Activated CD4-positive, CD25-positive, alpha-beta regulatory T cell treated with anti-CD3 and anti-CD28 coated beads, Interleukin-2, amount 50 U/mL, for 72 hours (primary cell): ENCODE measurements at places on chromosomes 2 and 18.

DNA sequence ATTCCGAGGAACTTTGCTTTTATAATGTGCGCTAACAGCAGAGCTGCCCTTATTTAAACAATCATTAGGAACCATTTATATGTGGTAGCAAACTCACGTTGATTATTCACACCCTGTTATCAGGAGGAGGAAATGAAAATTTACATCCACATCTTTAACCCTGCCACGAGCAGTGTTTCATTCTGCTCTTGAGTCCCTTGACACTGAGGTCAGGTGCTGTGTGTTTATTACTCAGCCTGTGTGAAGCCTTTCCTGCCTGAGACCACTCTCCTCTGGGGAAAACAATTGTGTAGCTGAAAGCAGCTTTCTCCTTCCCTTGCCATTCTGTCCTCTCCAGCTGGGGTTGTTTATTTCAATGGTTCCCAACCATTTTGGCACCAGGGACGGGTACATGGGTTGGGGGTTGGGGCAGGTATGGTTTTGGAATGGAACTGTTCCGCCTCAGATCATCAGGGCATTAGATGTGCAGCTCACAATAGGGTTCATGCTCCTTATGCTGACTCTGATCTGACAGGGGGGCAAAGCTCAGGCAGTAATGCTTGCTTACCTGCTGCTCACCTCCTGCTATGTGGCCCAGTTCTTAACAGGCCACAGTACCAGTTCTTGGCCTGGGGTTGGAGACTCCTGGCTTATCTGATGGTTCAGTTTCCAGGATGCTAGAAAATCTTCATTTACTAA is 651.1 kb downstream of the TDRD15 start:
- DNase-seq = no peak

DNA sequence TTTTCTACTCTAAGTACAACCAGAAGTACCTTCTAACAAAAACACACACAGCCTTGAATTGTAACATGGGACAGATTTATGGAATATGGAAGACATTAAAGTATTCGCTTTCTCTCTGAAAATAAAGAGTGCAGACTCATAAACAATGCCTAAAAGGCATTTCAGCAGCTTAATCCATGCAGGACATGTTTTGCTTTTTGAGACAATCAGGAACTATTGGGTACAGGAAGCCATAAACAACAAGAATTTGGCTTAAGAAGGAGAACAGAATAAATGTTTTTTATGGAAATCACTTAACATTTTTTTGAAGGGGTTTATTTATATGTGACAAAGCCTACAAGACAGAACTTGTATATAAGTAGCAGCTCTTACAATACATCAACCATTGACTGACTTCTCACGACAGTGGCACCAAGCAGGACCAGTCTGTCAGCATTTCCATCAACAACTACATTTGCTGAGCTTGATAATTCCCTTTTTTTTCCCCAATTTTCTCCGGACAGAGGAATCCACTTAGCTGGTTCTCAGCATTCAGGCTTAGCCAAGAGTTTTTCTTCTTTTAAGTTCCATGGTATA is 140.1 kb downstream of the EXOC6B start:
- DNase-seq = no peak

DNA sequence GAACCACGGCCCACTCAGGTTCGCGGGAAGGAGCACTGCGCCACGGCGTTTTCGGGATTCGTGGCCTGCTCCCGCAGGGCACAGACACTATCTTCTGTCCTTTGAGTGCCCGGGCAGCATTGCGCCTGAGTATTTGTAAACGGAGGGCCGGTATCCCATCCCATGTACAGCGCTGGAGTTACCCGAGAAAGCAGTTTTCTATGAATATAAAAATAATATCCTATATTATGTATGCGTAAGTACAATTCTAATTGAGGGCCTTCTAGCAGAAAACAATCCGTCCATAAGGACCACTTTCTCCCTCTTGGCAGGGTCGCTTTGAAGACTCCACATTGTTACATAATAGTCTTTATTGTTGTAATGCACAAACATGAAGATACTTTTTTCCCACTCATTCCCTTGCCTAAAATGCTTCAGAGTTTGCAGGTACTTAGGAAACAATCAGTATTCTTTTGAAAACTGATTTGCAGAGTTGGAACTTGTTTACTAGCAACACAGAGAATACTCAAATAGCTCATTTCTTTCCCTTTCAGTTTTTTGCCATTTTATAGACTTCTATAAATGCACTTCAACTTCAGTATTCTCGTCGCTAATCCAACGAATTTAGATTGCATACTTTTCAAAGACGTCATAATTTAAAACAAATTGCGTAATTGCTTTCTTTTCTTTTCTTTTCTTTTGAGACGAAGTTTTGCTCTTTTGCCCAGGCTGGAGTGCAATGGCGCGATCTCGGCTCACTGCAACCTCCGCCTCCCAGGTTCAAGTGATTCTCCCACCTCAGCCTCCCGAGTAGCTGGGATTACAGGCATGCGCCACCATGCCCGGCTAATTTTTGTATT is 1.0 kb upstream of the REV1 start:
- DNase-seq = no peak

GRCh38 chr2:241820625-241821384 is 11.8 kb downstream of the NEU4 start:
- no peak for DNase-seq

GRCh38 chr2:1488181-1488671 is 75.0 kb downstream of the TPO start:
- DNase-seq = no peak

- no peak for DNase-seq
Observed at GRCh38 chr18:2180586-2180985, 390.7 kb downstream of the METTL4 start.

- DNase-seq = no peak
Observed at GRCh38 chr2:226398580-226398979, 401.0 kb downstream of the IRS1 start.

DNA sequence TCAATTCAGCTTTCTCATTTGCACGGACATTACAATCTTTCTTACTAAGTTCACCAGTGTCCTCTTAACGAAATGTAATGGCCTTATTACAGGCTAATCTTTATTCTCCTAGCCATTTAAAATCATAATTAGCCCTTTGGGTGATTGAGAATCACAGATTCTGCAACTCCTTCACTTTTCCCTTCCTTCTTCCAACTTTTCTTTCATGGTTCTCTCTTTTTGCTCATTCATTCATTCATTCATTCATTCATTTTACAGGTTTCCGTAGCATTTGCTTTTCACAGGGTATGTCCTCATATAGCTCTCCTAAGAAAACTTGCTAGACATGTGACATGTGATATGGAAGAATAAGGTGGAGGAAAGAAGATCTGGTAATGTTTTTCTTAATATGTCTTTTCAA is 16.0 kb downstream of the TBR1 start:
- no peak for DNase-seq

DNA sequence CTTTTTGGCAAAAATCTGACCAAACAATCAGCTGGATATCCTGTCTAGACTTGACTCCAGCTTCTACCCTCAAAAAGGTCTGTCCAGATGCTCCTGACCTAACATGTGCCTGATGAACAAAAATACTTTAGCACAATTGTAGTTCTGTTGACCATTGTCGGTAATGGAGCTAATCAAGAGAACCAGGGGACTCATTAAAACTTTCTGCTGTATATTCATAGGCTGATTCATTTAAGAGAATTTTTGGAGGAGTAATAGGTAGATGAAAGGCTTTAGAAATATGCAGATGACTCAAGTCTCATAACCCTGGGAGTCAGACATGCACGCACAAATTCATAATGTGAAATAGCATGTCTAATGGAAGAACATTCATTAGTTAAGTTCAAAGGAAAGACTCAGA is 514.2 kb downstream of the TXNL1 start:
- no peak for DNase-seq

DNA sequence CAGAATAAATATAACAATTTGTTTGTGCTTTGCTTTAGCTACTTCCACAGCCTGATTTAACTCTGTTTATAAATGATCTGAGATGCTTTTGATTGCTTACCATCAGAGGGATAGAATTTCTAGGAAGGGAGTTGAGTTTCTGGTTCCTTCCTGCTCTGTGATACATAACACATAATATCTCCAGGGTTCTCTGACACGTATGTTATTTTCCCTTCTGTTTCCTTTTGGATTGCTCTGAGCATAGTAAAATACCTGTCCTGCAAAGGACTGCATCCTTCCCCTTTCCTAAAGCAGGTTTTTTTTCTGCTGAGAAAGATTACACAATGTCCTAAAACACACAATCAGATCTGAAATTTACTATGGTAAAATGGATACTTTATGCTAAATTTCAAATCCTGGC is 76.1 kb downstream of the CABYR start:
- DNase-seq = no peak

GRCh38 chr2:239689985-239690384 is 289.2 kb upstream of the HDAC4 start:
- DNase-seq = no peak

DNA sequence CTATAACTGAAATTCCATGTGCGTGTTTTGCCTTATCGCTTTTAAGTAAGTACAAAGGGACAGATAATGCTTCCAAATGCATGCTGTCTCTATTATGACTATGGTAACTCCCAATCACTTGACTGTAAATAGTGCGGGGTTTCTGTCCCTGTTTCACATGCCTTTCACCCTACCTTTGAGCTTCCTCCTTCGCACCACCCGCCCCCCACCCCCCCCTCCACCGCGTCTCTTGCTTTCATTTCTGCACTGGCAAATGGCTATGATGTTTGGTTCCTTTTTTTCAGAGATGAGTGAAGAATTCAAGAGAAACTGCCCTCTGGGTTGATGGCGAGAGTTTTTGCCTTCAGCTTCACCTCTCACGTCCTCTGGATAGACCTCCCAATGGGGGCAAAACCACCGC is 25.0 kb upstream of the SPP2 start:
- DNase-seq = no peak

- no peak for DNase-seq
Observed at GRCh38 chr2:237306083-237306786, 107.7 kb downstream of the COL6A3 start.

DNA sequence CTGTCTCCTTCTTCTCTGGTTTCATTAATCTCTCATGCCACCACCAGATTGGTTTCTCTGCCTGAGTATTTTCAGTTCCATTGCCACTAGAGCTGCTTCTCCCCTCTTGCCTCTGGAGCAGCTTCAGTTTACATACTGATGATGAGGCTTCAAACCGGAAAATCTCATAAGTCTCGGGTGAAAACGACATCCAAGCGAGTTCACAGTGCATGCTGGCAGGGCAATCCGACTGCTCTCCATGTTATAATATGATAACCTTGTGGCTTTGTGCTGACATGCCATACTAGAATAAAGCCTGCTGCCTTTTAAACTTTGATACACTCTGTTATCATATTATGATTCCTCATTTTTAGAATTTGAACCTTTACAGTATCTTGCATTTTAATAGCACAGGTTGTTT is 153.5 kb downstream of the PRPF40A start:
- DNase-seq = no peak

- DNase-seq = no peak
Observed at GRCh38 chr2:7666596-7667259, 749.5 kb downstream of the RNF144A start.

DNA sequence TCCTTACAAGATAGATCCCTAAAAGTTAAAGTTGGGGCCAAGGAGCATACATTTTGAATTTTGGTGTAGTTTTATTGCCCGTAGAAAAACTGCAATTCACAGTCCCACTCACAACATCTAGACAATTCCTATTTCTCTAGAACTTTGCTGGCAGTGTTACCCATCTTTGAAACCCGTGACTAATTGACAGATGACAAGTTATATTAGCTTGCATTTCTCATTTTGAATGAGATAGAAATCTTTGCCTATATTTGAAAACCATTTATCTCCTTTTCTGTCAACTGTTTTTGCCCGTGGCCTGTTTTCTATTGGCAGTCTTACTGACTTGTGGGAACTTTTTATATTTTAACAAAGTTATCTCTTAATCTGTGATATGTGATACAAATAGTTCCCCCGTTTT is 50.0 kb downstream of the OXER1 start:
- no peak for DNase-seq

DNA sequence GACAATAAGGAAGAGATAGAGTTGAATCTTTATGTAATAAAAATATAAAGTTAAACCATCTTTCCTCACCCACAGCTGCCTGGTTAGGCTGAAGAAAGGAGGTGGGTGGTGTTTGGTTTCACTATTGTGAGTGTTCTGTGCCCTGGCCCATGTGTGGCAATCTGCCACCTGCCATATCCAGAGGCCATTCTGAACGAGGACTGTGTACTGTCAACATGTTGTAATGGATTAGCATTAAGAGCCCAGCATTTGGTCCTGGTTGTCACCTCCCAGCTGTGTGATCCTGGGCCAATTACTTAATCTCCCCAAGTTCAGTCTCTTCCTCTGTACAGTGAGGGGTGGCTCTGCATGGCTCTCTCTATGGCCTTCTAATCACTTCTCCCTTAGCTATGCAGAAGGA is 118.2 kb upstream of the SEC11C start:
- DNase-seq = no peak

DNA sequence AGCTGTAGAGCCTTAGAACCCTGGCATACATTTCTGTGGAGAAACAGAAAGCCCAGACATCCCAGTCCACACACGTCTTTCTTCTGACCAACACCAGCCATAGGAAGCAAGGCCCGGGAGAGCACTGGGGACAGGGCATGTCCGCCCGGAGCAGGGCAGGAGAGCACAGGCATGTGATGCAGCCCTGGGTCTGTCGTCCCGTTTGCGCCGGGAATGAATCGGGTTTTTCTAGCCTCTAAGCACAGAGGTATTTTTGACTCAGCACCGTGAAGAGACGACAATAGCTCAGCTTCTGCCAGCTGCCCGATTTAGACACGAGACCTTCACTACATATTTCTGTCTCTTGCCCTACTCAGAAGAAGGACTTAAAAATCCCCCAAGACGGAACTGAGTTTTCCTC is 7.3 kb upstream of the AMMECR1L start:
- no peak for DNase-seq

GRCh38 chr2:10914272-10914693 is 2.5 kb downstream of the KCNF1 start:
- no peak for DNase-seq

DNA sequence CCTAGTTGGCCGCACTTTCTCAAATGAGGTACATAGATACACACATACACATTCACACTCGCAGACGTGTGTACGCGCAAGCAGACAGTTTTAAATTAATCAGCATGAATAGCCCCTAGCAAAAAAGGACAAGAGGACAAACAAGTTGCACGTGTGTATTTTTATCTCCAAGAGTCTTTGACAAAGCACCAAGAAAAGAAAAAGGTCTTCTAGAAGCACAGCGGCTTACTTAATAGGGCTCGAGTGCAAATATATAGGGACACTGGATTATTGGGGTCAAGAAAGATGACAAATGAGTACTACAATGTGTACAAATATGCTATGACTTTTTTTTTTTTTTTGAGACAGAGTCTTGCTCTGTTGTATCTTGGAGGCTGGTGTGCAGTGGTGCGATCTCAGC is 1.7 kb upstream of the BCL2 start:
- DNase-seq = no peak

GRCh38 chr2:26727641-26728561 is 35.4 kb downstream of the KCNK3 start:
- no peak for DNase-seq
